ENCODE measurements at places on chromosomes 2 and 18.

GRCh38 chr2:3470166-3470651 lies 49.1 kb downstream of the ADI1 start:
- no peak for DNase-seq
- peaks cover 30% of the 10 kb centered on the region for H3K4me1 ChIP-seq
- no peaks in the 10 kb centered on the region for H3K27me3 ChIP-seq
- peak overlapping the region; percentile 77 for H3K27ac ChIP-seq

GRCh38 chr2:109218792-109219126 lies 89.8 kb downstream of the SH3RF3 start:
- H3K36me3 ChIP-seq, result no peaks in the 10 kb centered on the region
- H3K27me3 ChIP-seq, result no peaks in the 10 kb centered on the region
- H3K4me1 ChIP-seq, result peaks cover 6% of the 10 kb centered on the region
- no peak for DNase-seq
- no peak overlapping the region for H3K27ac ChIP-seq

GRCh38 chr2:234334756-234335155 lies 162.1 kb downstream of the ARL4C start:
- H3K27ac ChIP-seq, result no peak overlapping the region
- no peak overlapping the region for H3K4me3 ChIP-seq
- no peak for DNase-seq
- H3K36me3 ChIP-seq, result no peaks in the 10 kb centered on the region
- H3K27me3 ChIP-seq, result no peaks in the 10 kb centered on the region
- H3K4me1 ChIP-seq, result no peaks in the 10 kb centered on the region

GRCh38 chr18:23573626-23574431 lies 12.5 kb downstream of the NPC1 start:
- no peak for DNase-seq
- H3K4me1 ChIP-seq, result peaks cover 14% of the 10 kb centered on the region
- peak overlapping the region; percentile 32 for H3K27ac ChIP-seq
- no peaks in the 10 kb centered on the region for H3K27me3 ChIP-seq

DNA sequence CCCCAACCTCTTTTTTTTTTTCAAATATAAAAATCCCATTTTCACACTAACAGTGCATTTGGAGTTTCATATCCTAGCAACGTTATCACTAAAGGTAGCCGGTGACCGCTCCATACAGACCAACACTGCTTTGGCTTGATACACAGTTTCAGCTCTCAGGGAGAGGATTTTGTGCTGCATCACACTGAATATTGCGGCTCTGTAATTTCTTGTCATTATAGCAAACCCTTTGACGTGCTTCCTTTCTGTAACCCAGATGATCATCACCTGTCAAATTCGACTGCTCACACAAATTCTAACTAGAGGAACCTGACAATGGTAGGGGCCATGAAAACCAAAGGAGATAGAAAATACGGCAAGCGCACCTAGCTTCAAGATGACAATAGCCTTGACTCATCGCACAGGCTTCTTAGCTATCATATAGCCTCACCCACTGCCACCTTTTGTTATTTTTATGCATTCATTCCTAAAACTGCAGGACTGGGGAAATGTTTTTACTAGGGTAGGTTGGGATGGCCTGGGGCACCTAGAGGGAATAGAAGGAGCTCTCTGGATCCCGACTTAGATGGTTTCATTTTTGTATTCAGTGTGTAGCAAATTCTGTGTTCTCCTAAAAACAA lies 582.9 kb upstream of the PIK3C3 start:
- DNase-seq, result no peak
- H3K27me3 ChIP-seq, result no peaks in the 10 kb centered on the region
- no peaks in the 10 kb centered on the region for H3K36me3 ChIP-seq

DNA sequence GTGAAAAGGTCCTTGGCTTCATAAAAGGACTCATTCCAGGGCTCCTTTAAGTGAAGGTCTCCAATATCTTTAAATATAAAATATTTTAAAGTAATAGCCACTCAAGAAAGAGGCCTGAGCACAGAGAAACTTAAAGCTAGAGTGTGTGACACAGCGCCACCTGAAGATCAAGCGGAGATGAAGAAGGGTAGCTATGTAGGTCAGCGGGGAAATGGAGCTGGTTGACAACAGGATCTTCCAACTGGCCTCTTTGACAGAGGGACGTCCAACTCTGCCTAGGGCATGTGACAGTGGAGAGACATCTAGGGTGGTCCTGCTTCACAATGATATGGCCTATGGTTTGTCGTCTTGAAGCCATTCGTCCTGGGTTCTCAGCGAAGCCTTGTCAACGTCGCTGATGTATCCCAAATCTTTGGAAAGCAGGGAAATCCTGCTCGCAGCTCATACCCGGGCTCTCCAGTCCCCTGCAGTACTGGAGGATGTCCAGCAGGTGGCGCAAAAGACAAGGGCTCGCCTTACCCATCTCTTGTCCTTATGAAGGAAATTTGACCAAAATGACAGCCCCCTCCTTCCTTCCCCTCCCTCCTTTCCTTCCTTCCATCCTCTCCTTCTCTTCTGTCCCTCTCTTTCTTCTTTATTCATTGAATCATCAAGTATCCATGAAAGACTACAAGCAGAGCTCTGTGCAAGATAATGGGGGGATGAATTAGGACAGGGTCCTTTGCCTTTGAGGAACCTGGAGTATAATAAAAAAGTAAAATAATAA lies 59.6 kb downstream of the LONRF2 start:
- no peak overlapping the region for H3K4me3 ChIP-seq
- no peak overlapping the region for H3K27ac ChIP-seq
- H3K4me1 ChIP-seq, result no peaks in the 10 kb centered on the region
- no peak for DNase-seq

- no peaks in the 10 kb centered on the region for H3K27me3 ChIP-seq
- no peak for DNase-seq
- no peak overlapping the region for H3K27ac ChIP-seq
- peaks cover 37% of the 10 kb centered on the region for H3K4me1 ChIP-seq
Observed at GRCh38 chr2:215695861-215696260, 260.0 kb upstream of the FN1 start.

DNA sequence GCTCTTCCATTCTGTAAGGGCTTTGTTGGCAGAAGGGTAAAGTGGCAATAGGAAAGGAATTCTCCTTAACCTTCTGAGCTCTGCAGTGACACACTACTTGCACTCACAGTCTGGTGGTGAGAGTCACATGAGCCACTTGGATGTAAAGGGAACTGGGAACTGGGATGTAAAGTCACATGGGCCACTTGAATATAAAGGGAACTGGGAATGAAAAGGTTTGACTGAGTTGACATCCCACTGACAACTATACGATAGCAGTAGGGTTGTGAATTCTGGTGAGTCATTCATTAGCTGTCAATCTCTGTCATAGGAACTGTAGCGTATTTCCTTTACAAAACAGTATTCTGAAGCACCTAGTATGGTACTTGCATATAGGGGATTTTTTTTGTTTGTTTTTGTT lies 5.5 kb downstream of the RPE start:
- H3K36me3 ChIP-seq, result peaks cover 88% of the 10 kb centered on the region
- H3K4me3 ChIP-seq, result no peak overlapping the region
- peaks cover 10% of the 10 kb centered on the region for H3K4me1 ChIP-seq
- no peak for DNase-seq
- H3K27ac ChIP-seq, result no peak overlapping the region

GRCh38 chr2:229342376-229342775 lies 71.3 kb upstream of the PID1 start:
- no peaks in the 10 kb centered on the region for H3K27me3 ChIP-seq
- no peak overlapping the region for H3K4me3 ChIP-seq
- no peak overlapping the region for H3K27ac ChIP-seq
- no peaks in the 10 kb centered on the region for H3K36me3 ChIP-seq
- no peak for DNase-seq

GRCh38 chr18:64379662-64380061 lies 230.8 kb upstream of the LINC00305 start:
- no peaks in the 10 kb centered on the region for H3K27me3 ChIP-seq
- no peak overlapping the region for H3K27ac ChIP-seq
- no peak overlapping the region for H3K4me3 ChIP-seq
- DNase-seq, result no peak

DNA sequence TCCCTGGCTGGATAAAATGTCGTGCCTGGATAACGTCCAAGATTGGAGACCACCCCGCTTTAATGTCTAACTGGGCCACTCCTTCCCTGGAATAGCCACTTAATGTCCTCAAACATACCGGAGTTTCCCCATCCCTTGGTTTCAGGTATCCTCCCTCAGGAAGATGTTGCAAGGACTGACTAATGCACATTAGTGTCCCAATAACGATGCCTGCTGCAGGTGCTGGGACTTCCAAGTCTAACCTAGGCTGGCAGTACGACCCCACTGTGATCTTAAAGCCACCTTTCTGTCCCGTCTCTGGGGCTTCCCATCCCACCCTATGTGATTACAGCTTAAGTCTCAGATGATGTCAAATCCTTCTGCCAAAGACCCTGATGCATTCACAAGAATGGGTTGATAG lies 1.1 kb upstream of the ATP6V1C2 start:
- H3K4me1 ChIP-seq, result peaks cover 20% of the 10 kb centered on the region
- peaks cover 43% of the 10 kb centered on the region for H3K27me3 ChIP-seq
- DNase-seq, result no peak
- no peak overlapping the region for H3K27ac ChIP-seq

DNA sequence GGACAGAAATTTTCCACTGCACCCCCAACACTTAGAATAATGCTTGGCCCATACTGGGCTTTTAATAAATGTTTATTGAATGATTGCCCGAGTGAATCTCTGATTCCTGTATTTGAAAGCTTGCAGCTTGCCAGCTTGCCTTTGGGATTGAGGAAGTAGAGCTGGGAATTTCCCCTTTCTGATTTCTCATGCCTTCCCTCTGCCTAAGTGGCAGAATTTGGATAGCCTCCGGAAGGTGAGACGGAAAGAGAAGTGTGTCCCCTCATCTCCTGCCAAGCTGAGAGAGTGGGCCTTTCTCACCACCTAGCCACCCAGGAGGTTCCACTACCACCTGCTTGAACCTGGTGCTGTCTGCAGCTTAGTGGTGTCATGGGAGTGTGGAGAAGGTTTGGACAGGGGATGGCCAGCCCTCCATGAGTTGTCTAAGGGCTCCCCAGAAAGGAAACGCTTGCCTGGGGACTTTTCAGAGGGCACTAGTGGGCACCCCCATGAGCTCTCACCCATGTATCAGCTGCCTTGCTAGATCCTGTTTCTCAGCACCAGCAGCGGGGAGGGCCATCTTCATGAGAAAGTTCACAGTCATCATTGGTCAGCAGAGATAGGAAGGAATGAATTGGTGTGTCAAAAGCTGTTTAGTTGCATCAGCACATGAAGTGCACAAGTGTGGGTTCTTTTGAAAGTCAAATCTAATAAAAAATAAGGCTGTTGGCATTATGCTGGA lies 8.6 kb upstream of the NCOA1 start:
- H3K27me3 ChIP-seq, result no peaks in the 10 kb centered on the region
- H3K27ac ChIP-seq, result no peak overlapping the region
- DNase-seq, result no peak
- H3K4me3 ChIP-seq, result no peak overlapping the region
- H3K4me1 ChIP-seq, result no peaks in the 10 kb centered on the region

DNA sequence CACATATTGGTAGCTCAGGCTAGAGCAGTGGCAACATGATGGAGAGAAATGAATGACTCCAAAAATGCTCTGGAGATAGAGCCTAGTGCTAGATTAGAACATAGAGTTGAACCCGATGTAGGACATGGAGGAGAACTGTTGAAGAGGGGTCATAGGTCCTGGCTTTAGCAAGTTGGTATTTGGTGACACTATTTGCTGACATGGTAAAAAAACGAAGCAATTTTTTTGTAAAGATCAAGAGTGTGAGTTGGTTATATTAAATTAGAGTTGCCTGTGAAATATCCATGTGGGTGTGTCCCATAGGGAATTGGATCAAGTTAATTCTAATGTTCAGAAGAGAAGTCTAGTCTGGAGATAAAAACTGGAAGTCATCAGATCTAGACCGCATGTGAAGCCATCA lies 143.0 kb upstream of the RASGRP3 start:
- no peak overlapping the region for H3K27ac ChIP-seq
- no peak for DNase-seq
- no peaks in the 10 kb centered on the region for H3K4me1 ChIP-seq
- no peak overlapping the region for H3K4me3 ChIP-seq
- no peaks in the 10 kb centered on the region for H3K36me3 ChIP-seq

DNA sequence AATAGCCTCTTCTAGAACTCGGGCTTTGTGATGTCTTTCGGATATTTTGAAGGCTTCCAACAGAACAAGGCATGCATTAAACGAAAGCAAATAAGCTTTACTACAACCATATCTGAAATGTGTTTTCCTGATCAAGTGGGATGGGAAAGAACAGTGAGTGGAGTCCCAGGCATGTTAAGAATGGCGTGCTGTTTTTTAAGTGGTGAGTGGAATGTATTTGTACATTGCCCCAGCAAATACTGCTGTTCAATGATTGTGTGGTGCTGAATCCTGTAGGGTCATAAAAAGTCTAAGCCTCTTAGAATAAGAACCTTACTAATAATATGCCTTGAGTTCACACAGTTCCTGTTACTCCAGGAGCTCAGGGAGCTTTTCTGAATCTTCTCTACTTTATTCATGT lies 52.5 kb downstream of the POMC start:
- no peak for DNase-seq
- no peaks in the 10 kb centered on the region for H3K36me3 ChIP-seq
- H3K4me3 ChIP-seq, result no peak overlapping the region
- H3K27me3 ChIP-seq, result no peaks in the 10 kb centered on the region
- no peaks in the 10 kb centered on the region for H3K4me1 ChIP-seq
- no peak overlapping the region for H3K27ac ChIP-seq

GRCh38 chr18:5424903-5425664 lies 118.7 kb downstream of the EPB41L3 start:
- H3K36me3 ChIP-seq, result no peaks in the 10 kb centered on the region
- DNase-seq, result no peak
- no peaks in the 10 kb centered on the region for H3K4me1 ChIP-seq
- H3K27ac ChIP-seq, result no peak overlapping the region
- H3K27me3 ChIP-seq, result peaks cover 11% of the 10 kb centered on the region

DNA sequence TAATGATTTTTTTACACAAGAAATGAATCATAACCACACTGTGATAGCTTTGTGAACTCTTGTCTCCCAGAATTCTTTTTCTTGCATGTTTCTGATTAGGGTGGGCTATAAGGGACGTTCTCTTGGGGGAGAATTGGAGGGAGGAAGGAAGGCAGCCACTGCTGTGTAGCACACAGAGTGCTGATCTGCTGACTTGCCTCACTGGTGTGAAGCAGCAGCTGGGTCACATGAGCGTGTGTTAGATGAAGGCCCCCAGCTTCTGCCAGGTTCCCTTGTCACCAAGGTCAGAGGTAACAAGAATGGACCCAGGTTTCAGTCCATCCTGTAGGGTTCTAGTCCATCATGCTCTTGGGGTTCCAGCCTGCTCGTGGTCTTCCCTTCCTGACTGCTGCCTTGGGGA lies 107.4 kb upstream of the GLI2 start:
- DNase-seq, result no peak
- H3K4me1 ChIP-seq, result peaks cover 3% of the 10 kb centered on the region
- no peaks in the 10 kb centered on the region for H3K27me3 ChIP-seq
- no peaks in the 10 kb centered on the region for H3K36me3 ChIP-seq

GRCh38 chr18:74994502-74995418 lies 214.2 kb downstream of the PTGR3 start:
- no peak for DNase-seq
- H3K27me3 ChIP-seq, result no peaks in the 10 kb centered on the region
- no peak overlapping the region for H3K4me3 ChIP-seq
- H3K36me3 ChIP-seq, result no peaks in the 10 kb centered on the region
- H3K27ac ChIP-seq, result peak overlapping the region; percentile 25

- no peaks in the 10 kb centered on the region for H3K27me3 ChIP-seq
- DNase-seq, result no peak
- H3K27ac ChIP-seq, result no peak overlapping the region
- H3K4me3 ChIP-seq, result no peak overlapping the region
Observed at GRCh38 chr2:74555610-74556103, 1.1 kb downstream of the DOK1 start.

Data from RWPE2 (cell line).